ENCODE measurements at places on chromosomes 2 and 18. TPM values are rescaled to one million over a fixed set of nuclear protein-coding genes. Genes with fewer than 3 reads are reported as not detected.

Gene POTEE
- total RNA-seq = 0.47 TPM

Gene ITGA6
- 338 TPM for total RNA-seq

Gene ATP6V1B1
- total RNA-seq = not detected

Gene PLCD4
- total RNA-seq = 4.7 TPM

Gene ASPRV1
- total RNA-seq = 0.34 TPM

Gene TMEM182
- 1.3 TPM for total RNA-seq

Gene GKN2
- total RNA-seq = not detected

Gene IL37
- not detected for total RNA-seq

Gene CHPF
- 3.2 TPM for total RNA-seq

Gene ALPP
- not detected for total RNA-seq

Gene PDCD1
- not detected for total RNA-seq

Gene CHST9
- 0.34 TPM for total RNA-seq

Gene DPY30
- total RNA-seq = 75.7 TPM

Gene LDLRAD4
- total RNA-seq = 15.9 TPM

Gene LIMS2
- 20.1 TPM for total RNA-seq

All from dermis blood vessel endothelial cell (primary cell).